ENCODE measurements at places on chromosomes 13 and 19.

- DNase-seq: no peak
These were observed at the start of gene SLC17A7 for GRCh38 chr19:49441210-49441959. Gene SLC17A7 (minus strand): TSS chr19:49441527. CDS start chr19:49441379, 148 bp downstream.

GRCh38 chr19:17235971-17236777 is 9.5 kb downstream of the NR2F6 start:
- DNase-seq: no peak

DNA sequence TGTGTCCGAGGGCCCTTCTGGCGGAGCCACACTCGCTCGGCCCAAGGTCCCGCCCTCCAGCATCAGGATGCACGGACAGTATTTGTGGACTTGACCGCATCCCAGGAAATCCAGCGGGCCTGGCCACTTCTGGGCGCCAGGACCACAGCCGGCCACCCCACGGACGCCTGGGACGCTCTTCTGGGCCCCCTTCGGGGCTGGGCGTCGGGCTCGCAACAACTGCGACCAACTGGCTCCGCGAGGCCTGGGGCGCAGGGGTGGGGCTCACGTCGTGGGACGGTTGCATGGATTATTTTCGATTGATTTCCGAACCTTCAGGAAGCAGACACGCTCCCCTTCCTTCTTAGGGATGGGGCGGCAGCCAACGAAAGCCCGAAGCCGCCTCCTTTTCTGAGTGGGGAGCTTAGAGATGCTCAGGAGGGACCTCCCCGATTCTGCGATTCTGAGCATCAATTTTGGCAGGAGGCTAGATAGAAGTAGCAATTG is 521 bp upstream of the NUP58 start:
- no peak for DNase-seq

- DNase-seq: peak; percentile 68
These were observed at the start of gene NFIC for GRCh38 chr19:3365836-3366752. Gene NFIC (plus strand): TSS chr19:3366583. CDS start chr19:3366637, 54 bp downstream.

- no peak for DNase-seq
These were observed 15.0 kb upstream of the LMO7 start for GRCh38 chr13:75621147-75621546.

- DNase-seq: no peak
These were observed 1806.1 kb upstream of the MIR17HG start for GRCh38 chr13:89541091-89542030.

- peak; percentile 59 for DNase-seq
These were observed 8.4 kb downstream of the ZNF808 start for GRCh38 chr19:52535771-52536447.
